ENCODE measurements at places on chromosomes 12 and 14.

DNA sequence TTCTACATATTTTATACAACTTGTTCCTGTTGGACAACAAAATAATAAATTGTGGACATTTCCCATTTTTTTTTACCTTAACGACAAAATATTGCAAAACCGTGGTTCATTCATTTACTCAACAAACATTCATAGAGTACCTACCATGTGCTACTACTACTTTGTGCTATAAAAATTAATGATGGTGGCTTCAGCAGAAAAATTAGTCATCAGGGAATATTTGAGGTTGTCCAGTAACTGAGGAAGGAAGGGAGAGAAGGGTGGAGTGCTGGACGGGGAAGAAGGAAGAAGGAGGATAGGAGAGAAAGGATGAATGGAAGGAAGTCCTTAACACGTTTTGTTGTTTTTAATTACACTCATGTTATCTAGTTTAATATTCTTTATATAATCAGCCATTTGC, 53.7 kb downstream of the PPFIBP1 start:
- DNase-seq = no peak

GRCh38 chr12:132219323-132219722, 75.1 kb downstream of the NOC4L start:
- DNase-seq = no peak

DNA sequence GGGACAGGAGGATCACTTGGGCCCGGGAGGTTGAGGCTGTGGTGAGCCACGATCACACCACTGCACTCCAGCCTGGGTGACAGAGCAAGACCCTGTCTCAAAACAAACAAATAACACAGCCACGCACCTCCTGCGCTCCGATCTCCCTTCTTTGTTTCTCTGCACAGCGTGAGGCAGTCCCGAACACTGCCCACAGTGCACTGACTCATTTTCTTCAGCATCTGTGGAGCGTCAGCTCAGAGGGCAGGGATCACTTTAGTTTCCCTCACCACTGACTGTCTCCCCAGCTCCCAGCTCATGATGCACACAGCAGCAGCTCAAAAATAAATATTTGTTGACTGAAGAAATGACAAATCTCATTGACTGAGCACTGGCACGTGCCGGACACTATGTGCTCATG, 883 bp upstream of the MYL2 start:
- no peak for DNase-seq

DNA sequence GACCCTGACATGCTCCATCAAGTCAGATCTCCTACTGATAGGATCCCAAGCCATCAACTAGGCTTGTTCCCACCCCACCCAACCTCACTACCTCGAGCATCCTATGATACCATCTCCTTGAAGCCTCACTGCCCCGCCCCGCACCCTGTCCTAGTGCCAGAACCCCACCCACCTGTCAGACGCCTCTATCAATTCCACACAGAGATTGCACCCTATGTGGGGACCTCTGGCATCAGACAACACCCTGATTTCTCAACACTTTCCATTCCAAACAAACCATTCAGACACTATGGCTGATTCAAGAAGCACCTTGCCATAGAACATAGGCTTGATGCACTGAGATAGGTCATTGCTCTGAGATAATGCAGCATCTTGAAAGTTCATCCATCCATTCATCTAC, 3.1 kb upstream of the GLTP start:
- no peak for DNase-seq

DNA sequence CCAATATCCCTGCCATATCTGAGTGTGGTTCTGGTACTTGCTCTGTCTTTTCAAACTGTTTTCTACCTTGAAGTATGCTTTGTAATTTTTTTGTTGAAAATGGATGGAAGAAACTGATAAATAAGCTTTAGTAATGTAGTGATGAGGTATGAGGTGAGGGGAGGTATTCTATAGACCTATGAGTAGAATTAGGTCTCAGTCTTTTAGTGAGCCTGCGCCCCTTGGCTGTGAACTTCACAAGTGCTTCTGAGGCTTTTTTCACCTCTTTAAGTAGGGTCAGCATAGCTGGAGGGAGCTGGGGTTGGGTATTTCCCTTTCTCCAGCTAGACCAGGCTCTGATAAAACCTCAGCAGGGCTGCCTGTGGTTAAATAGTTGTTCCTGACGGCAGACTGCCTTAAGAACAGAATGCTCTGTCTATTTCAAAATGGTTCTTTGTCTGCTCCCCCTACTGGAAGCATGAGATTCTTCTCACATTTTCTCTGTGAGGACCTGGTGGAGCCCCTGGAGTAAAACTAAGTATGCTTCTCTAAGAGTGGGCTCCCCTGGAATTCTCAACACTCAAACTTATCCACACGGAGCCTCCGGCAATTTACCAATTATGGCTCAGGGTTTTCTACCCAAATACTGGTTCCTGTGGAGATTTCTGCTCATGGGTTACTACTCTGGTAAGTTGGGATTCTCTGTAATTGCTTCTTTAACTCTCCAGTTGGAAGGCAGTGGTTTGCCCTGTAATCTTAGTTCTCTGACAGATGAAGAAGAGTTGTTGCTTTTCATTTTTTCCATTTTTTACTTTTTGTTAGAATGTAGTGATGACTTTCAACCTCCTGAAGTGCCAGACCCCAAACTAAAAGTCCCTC, 13.1 kb downstream of the KRT5 start:
- no peak for DNase-seq

- no peak for DNase-seq
Observed at GRCh38 chr14:46136456-46136855, 515.1 kb downstream of the RPL10L start.

GRCh38 chr12:12290206-12290605, 23.4 kb upstream of the LRP6 start:
- DNase-seq = no peak

DNA sequence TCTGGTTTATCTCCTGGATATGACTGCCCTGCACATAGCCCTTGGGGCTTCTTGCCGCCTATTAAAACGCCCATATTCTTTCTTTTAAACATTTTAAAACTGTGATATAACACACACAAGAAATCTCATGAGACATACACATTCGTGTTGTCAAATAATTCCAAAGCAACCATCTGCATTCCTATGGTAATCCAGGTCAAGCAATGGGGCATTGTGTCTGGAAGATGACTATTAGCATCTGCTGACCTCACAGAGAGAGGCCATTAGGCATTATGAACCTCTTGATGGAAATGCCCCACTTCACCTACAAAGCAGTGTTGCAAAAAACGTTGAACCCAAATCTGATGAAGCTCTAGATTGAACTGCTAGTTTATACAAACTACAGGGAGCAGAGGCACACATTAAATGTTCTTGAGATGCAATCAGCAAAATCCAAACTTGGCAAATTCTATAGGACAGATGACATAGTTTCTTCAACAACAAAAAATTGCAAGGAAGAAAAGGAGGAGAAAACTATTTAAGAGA, 513.8 kb upstream of the CCDC196 start:
- DNase-seq = no peak

GRCh38 chr14:44405011-44405486, 102.0 kb downstream of the FSCB start:
- peak; percentile 23 for DNase-seq

- no peak for DNase-seq
Observed at GRCh38 chr14:24815543-24815942, 181.6 kb upstream of the GZMB start.

DNA sequence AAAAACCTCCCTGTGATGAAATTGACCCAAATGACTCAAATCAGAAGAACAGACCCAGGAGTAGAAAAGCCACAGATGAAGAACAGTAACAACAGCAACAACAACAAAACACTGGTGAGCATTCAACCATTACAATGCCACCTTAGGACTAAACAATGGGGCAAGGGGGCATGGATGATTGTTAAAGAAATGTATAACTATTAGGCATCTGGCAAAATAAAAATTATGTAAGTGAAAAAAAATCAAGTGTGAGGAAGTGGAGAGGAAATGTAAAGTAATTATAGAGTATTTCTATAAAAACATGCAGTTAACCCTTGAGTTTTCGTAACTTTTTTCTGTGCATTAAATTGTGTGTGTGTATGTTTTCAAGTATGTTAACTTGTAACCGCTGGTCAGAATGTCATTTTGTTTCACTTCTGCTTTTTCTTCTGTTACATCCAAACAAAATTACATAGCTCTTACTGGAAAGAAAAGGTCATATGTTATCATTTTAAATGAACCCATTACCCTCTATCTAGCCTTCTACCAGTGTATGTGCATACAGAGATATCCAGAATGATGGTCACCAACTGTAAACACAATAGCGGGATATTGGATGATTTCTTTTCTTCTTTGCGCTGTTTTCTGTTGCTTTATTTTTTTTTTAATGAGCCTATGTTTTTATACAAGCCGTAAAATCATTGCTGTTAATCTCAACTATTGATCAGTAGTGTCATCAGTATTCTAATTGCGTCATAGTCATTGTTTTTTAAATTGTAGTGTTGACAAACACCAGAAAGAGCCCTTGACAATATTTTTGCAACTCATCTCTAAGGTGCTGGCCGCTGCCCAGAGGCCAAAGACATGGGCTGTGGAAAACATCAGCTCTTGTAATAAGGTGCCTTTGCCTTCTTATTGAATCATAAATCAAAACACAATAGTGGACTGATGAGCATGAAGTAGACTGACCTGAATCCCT, 170.6 kb downstream of the CRADD start:
- no peak for DNase-seq

DNA sequence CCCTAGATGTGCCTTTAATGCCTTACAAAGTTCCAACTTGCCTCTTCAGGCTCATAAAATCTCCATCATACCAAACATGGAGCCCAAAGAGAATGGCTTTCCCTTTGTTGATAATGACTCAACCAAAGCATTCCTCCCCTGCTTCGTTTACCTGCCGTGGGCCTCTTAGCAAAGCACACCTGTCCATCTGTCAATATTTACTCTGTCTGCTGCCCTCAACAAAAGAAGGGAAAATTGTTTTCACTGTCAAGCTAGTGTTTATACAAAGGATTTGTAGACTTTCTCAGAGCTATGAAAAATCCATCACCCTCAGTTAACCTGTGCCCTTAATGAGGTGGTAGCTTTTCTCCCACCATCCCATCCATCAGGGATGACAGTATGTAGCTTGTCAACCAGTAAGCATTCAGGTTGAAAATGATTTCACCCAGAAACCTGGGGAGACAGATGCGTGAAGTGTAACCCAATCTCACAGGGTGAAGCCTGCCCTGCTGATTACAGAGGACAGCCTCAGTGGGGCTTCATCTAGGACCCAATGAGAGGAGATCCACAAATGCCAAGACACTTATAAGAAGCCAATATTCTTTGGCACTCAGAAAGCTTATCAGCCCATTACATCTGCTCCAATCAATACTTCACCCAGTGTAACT, 278.1 kb downstream of the NUAK1 start:
- no peak for DNase-seq

- peak; percentile 96 for DNase-seq
Observed at GRCh38 chr12:122097927-122098756, 19.6 kb downstream of the MLXIP start.

DNA sequence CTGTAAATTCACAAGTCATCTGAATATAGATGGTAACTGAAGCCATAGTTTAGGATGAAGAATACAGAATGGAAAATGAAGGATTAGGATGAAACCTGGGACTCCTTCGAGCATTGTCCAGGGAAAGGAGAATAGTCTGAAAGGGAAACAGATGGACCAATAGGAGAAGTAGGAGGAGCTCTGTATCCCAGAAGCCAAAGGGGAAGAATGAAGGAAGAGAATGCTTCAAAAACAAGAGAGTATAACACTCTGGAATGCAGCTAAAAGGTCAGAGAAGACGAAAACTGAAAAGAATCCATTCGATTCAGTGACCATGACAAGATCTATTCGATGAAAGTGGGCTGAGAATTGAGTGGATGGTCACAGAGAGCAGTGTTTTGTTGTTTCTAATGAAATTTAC, 1.0 kb downstream of the GMFB start:
- no peak for DNase-seq

GRCh38 chr12:56300644-56301464, 724 bp upstream of the CS start:
- DNase-seq = peak; percentile 84

GRCh38 chr14:61841145-61841544, 78.9 kb downstream of the SNAPC1 start:
- no peak for DNase-seq

GRCh38 chr12:14781563-14781962, 21.7 kb downstream of the WBP11 start:
- DNase-seq = no peak

DNA sequence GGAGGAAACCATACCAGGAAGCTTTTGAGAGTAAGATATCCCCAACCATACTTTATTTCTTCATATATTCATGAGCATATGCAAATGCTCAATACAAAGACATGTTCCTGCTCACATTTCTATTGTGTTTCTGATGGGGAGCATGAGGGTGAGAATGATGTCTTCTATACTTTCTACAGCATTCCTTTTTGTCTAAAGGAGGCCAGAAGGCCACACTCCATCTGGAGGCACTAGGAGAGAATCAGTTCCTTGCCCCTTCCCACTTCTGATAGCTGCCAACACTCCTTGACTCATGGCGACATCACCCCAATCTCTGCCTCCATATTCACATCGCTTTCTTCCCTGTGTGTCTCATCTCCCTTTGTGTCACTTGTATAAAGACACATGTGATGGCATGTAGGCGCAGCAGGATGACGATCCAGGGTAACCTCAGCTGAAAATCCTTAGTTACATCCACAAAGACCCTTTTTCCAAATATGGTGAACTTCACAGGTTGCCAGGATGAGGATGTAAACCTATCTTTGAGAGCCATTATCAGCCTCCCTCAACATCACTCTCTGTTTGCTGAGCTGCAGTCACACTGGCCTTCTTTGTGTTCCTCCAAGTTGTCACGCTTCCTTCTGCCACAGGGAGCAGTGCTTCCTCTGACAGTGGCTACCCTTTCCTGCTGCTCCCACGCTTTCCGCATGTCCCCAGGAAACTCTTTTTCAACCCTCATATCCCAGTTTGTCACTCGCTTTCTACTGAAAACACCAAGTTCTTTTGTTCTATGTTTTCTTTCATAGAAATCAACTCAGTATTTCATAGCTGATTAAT, 96.9 kb downstream of the STXBP6 start:
- peak; percentile 6 for DNase-seq

- DNase-seq = no peak
Observed at GRCh38 chr14:35992816-35993683, 166.9 kb downstream of the BRMS1L start.

GRCh38 chr12:10235761-10236631, 23.3 kb downstream of the GABARAPL1 start:
- DNase-seq = peak; percentile 41

GRCh38 chr12:2391740-2392331, 339.0 kb downstream of the CACNA1C start:
- DNase-seq = no peak

GRCh38 chr12:25151476-25151875, 43.5 kb downstream of the DNAI7 start:
- no peak for DNase-seq

DNA sequence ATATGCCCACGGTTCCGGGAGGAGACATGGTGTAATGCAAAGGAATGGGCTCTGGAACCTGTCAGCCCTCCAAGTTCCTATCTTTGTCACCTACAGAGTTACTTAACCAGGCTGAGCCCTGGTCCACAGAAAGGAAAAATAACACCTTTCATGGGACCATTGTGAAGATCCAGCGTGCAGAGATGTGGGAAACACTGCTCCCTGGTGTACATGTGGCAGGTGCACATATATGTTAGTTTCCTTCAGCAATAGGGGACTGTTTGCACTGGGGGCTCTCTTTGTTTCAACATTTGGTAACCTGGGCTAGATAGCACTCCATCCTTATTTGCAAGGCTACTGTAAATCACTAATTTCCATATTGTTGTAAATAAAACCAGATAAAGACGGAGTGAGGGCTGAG, 72.3 kb downstream of the ANO2 start:
- DNase-seq = peak; percentile 1

- no peak for DNase-seq
Observed at GRCh38 chr12:49825971-49826421, 2.2 kb downstream of the NCKAP5L start.
